ENCODE measurements at places on chromosomes 5 and 9. TPM values are rescaled to one million over a fixed set of nuclear protein-coding genes. Genes with fewer than 3 reads are reported as not detected.

DNA sequence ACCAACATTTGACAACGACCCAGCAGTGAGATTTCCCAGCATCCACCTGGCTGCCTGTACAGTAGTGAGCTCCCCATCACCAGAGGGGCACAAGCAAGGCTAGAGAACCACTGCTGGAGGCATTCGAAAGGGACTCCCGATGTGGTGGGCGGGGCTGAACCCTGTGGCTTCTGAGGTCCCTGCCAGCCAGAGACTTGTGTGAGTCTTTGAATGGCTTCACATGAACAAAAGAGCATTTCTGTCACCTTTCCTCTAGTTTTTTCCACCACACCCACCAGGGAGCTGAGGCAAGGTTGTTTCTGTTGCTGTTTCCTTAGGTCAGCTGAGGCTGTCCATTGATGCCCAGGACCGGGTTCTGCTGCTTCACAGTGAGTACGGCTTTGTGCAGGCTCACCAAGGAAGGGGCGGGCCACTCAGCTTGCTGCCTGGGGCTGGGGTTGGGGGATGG, 15.7 kb downstream of the RGS3 start:
- no peaks in the 10 kb centered on the region for H3K36me3 ChIP-seq
- H3K4me1 ChIP-seq = peaks cover 24% of the 10 kb centered on the region
- no peak overlapping the region for H3K4me3 ChIP-seq
- DNase-seq = no peak

DNA sequence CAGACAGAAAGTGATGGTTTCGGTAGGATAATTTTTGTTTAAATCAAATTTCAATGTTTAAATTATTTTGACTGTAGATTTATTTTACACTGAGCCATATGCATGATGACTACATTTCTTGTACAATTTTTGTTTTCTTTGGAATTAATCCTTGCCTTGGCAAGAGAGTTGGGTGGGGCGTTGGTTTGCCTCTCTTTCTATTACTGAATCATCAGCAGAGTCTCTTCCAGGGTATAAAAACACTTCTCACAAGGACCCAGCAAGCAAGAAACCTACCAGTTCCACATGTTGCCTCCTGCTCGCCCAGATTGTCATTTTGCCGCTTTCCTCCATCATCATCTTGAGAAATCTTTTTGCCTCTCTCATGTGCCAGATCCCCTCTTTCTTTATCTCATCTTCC, 455.0 kb upstream of the DMAC1 start:
- peaks cover 3% of the 10 kb centered on the region for H3K36me3 ChIP-seq
- no peak overlapping the region for H3K4me3 ChIP-seq
- no peak overlapping the region for H3K27ac ChIP-seq
- DNase-seq = no peak
- H3K27me3 ChIP-seq = no peaks in the 10 kb centered on the region

DNA sequence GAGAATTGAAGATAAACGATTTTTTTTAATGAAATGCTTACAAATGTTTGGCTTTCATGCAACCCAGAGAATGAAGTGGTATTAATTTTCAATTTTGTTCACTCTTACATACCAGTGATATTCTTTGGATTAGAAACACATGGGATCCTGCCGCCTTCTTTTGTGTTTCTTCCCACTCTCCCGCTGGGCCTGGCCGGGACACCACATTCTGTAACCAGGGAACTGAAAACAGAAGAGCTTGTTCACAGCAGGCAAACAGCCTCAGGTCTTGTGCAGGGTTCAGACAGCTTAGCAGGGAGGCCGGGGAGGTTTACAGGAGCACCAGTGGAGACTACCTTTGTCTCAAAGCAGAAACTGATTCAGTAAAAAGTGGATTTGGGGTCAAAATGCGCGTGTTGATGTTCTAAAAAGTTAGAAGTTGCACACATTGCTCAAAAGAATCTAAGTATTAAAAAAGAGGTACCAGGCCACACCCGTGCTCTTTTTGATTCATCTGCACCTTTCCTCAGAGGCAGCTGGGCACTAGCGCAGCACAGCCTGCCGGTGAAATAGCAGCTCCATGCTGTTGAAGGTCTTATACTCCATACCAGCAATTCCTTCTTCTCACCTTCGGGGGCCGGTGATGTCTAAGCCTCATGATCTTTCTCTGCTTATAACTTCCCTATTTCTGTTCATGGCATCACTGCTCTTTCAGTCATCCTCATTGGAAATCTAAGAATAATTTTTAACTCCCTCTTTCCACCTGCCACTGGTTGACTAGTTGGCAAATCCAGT, 67.1 kb downstream of the GRAMD2B start:
- no peak overlapping the region for H3K4me3 ChIP-seq
- H3K27me3 ChIP-seq = no peaks in the 10 kb centered on the region
- peak; percentile 14 for DNase-seq
- peaks cover 42% of the 10 kb centered on the region for H3K4me1 ChIP-seq
- peaks cover 16% of the 10 kb centered on the region for H3K36me3 ChIP-seq

CCDC152 gene
- total RNA-seq = not detected

MLANA gene
- not detected for total RNA-seq

GRCh38 chr9:76559286-76559685, 100.3 kb downstream of the GCNT1 start:
- H3K4me3 ChIP-seq = no peak overlapping the region
- no peaks in the 10 kb centered on the region for H3K27me3 ChIP-seq
- no peak for DNase-seq
- peaks cover 26% of the 10 kb centered on the region for H3K4me1 ChIP-seq
- no peaks in the 10 kb centered on the region for H3K36me3 ChIP-seq

Data from neural crest cell (in vitro differentiated cells).